Neuronal stem cell (in vitro differentiated cells): ENCODE measurements at places on chromosomes 16 and 17.

DNA sequence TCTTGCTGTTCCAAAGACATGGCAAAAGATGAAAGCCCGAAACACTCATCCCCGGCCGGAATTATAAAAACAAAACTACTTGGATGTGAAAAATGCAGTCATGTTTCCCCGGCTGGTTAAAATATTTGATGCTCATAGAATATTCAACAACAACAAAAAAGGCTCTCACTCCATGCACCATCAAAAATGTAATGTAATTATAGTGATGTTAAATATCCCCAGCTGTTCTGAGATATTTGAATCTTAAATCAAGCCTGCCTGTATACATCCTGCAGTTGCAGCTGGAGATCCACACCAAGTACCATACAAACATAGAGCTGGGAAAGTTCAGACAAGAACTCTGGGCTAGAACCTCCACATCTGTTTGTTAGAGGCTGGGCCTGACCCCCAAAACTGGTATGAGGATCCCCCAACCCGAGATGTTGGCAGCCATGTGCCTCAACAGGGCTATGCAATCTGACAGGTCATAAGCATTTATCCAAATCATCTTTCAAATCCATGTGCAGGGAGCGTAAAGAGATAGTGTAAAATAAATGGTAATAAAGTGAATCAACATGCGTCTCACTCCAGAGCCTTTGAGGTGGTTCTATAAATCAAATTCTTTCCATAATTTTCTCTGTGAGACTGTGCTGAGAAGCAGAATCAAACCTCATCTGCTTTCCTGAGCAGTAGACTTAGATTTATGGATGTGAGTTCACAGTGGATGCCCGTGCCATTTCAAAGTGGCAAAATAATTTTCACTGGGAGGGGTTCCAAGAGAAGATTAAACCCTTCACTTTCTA, 12.7 kb downstream of the ASIC2 start:
- DNase-seq, result no peak

DNA sequence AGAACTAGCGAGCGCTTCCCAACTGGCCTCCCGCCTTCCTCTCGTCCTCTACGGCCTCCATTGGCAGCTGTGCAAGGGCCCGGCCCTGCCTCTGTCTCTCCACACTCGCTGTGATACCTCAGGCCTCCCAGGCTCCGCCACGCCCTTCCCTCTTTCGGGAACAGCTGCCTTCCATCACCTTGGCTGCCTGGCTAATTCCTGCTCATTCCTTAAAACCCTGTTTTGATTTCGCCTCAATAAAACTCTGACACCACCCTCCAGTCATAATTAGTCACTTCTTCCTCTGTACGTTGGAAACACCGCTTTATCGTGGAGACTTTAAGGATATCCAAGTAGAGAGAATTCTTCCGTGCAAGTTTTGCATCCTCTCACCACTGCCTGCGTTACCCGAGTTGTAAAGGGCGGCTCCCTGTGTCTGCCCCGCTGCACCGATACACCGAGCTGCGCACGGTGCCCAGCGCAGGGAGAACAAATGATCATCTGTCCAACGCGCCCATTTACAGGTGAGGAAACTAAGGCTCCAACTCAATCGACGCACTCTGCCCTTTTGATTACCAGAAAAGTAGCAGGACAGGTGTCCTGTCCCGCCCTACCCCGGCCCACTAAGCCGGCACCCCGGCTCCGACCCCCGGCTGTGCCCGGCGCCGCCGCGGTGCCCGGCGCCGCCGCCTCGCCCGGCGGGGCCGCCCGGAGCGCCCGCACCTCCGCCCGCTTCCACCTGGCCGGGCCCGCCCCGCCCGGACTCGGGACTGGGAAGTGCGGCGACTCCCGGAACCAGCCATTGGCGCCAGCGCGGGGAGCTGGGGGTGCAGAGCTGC, 139.7 kb downstream of the SEC14L1 start:
- no peak for DNase-seq

DNA sequence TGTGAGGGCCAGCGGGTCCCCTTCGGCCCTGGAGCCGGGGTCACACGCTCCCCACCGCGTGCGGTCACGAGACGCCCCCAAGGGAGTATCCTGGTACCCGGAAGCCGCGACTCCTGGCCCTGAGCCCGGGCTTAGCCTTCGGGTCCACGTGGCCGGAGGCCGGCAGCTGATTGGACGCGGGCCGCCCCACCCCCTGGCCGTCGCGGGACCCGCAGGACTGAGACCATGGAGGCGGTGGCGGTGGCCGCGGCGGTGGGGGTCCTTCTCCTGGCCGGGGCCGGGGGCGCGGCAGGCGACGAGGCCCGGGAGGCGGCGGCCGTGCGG, at the start of gene NAGLU:
Gene NAGLU (plus strand): TSS at position 194 of the 324 bp plus-strand sequence. CDS start 32 bp downstream, at position 226.
- DNase-seq, result no peak

DNA sequence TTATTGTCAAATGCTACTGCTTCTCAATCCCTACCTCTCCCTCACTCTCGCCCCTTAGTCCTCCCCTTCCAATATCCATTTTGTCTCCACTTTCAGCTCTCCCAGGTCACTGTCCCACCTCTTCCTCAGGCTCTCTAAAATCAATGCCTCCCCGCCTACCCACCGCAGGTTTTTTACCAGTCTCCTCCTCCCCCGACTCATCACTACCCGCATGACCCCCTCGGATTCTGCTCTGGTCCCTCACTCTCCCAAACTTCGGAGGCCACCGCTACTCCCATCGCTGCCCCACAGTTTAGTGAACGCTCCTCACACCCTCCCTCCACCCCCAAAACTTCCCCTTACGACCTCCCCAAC, 513 bp downstream of the CRLF3 start:
- DNase-seq, result no peak

DNA sequence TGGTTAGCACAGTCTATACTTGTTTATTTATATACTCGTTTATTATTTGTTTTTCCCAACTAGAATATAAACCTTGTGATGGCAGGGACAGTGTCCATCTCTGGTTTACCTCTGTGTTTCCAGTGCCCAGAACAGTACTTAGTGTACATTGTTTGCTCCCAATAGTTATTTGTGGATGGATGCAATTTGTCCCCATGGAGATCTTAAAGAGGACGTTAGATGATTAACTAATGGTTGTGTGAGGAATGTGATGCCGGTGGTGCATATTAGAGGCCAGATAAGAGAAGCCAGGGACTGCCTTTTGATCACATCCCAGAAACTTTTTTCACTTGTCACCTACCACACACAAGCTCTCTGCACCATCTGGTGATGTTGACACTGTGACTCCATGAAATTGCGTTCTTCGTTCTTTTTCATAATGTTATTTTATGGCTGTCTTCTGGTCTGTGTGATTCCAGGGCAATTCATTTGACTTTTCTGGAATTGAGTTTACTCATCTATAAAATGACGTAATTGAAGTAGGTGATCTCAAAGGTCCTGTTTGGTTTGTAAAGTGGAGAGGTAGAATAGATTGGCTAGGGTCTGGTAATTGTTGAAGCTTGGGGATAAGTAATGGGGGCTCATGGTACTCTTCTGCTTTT, 1.2 kb downstream of the COX10 start:
- DNase-seq, result no peak

DNA sequence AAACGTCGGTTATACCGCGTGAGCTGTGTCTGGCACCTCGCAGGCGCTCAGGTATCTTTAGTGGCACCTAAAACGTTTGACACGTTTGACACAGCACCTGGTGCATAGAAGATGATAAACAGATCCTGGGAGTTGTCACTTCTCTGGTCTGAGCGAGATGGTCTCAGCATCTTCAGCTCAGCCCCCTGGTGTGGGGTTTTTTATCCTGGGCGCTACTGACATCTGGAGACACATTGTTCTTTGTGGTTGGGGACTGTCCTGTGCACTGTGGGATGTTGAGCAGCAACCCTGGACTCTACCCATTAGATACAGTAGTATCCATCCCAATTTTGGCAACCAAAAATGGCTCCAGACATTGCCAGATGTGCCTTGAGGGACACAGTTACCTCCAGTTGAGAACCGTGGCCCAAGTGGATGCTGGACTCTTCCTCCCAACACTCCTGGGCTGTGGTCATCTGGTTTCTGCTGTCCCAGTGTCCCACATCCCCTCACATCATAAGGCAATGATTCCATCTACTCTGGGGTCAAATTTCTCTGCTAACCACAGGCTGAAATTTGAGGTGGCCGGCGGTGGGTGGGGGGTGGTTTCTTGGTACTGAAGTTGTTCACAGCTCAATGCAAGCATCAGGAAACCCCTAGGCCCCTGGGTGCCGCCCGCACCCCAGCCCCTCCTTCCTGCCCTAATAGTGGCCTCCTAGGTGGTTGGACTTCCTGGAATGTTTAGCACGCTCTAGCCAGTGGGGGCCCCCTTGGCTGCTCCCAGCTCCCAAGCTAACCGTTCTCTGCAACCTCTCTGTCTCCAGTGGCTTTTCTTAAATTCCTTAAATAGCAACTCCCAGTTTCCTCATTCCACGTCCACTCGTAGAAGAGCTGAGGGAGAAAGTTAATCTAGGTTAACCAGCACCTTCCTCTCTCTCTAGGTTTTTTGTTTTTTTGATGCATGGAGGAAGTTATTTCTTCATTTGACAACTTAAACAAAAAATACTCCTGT, 124.8 kb downstream of the ABCC1 start:
- DNase-seq, result peak; percentile 18

DNA sequence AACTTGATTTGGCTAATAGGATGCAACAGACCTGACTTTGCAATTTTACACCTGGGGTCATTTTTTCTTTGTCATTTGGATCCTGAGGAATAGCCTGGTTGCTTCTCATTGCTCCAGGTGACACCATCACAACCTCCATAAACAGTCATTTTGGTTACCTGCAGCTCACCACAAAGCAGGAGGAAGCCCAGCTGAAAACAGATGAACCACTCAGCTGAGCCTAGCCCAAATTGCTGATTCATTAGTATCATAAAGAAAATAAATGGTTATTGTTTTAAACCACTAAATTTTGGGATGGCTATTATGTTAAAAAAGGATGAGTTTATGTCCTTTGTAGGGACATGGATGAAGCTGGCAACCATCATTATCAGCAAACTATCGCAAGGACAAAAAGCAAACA, 841.0 kb upstream of the EEF2KMT start:
- DNase-seq, result no peak

- no peak for DNase-seq
Observed at GRCh38 chr17:80455336-80455710, 21.1 kb downstream of the NPTX1 start.

DNA sequence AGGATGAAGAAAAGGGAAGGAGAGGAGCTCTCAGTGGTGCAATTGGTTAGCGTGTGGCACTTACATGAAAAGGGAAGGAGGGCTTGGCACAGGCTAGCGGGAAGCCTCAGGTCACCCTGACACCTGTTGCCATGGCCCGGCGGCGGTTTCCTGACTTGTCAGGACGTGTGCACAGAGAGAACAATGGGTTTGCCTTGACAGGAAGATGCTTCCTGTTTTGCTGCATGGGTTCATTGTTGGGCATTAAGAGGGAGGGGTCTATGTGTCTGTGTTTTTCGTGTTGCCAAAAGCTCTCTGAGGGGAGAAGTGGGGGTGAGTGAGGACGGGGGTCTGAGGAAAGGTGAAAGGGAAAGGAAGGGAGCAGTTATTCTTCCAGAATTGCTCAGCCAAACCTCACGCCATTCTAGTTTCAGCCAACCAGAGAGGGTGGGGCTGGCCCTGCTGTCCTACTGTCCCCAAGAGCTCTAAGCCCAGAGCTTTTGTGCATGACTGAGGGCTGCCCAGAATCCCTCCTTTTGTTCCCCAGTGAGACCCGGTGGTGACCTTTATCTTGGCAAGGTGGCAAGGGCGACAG, 17.1 kb upstream of the CCR7 start:
- DNase-seq, result no peak

GRCh38 chr17:4559139-4559791, 1.1 kb downstream of the GGT6 start:
- no peak for DNase-seq

GRCh38 chr17:67400193-67400592, 23.1 kb downstream of the PITPNC1 start:
- no peak for DNase-seq

- no peak for DNase-seq
Observed at GRCh38 chr16:72173997-72174396, 2.0 kb upstream of the PMFBP1 start.

DNA sequence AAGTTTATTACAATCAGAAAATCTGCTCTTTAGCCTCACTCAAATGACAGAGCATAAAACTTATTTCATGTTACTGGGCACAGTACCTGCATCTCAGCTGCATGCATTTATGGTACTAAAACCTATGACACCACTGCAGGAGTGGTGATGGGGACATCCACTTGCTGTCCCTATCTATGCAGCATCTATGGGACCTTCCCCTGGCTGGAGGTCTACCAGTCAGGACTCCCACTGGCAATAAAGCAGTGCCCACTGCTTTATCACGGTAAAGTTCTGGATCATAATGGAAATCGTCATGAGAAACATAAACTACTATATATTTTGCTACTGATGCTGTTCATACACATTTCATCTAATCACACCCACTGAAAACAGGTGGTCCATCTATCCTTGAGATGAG, 26.2 kb downstream of the NSMCE1 start:
- no peak for DNase-seq

DNA sequence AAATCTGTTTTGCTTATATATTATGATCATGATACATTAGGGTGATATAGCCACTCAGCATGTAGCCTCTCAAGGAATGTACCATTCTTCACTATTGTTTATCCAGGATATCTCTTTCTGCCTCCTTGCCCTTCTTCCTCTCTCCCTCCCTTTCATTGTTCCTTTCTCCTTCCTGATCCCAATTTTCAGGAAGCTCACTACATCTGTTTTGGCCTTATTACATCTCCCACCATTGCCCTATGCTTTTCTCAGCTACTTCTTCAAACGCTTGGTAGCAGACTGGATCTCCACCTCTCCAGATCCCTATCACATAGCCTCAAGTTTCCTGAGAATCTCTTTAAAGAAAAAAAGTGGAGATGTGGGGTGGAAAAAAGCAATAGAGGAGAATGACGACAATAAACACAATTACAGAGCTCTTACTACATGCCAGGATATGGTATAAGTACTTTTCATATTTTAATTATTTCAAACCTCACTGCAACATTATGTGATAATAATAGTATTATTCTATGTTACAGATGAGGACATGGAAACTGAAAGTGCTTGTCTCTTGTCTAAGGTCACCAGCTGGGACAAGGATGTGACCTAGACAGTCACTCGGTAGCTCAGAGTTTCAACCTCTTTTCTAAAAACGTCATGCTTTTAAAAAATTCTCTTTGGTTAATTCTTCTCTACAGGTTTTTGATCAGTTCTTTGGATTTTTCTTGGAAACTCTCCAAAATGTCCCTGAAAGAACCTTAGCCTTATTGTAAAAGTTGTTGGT, 959.1 kb downstream of the CDH11 start:
- no peak for DNase-seq
